ENCODE measurements at places on chromosomes 7 and 10.

- no peak for DNase-seq
These were observed 93.6 kb upstream of the RSU1 start for GRCh38 chr10:16910793-16911164.

DNA sequence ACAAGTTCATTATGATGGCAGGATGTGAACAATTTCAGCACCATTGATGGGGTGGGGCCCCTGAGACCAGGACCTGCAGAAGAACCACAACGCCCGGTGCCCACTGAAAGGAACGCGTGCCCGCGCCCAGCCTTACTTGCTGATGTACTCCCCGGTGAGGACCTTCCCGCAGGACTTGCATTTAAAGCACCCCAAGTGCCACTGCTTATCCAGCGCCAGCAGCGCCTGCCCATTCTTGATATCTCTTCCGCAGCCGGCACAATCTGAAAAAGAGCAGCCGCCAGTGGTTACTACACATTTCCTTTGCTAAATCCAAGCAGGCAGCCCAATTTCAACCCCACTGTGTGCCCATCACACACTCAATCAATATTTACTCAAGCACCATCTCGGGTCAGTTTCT is 110.6 kb downstream of the ABLIM1 start:
- DNase-seq = no peak

- DNase-seq = no peak
These were observed 120.3 kb downstream of the ZNF438 start for GRCh38 chr10:30911303-30911863.

DNA sequence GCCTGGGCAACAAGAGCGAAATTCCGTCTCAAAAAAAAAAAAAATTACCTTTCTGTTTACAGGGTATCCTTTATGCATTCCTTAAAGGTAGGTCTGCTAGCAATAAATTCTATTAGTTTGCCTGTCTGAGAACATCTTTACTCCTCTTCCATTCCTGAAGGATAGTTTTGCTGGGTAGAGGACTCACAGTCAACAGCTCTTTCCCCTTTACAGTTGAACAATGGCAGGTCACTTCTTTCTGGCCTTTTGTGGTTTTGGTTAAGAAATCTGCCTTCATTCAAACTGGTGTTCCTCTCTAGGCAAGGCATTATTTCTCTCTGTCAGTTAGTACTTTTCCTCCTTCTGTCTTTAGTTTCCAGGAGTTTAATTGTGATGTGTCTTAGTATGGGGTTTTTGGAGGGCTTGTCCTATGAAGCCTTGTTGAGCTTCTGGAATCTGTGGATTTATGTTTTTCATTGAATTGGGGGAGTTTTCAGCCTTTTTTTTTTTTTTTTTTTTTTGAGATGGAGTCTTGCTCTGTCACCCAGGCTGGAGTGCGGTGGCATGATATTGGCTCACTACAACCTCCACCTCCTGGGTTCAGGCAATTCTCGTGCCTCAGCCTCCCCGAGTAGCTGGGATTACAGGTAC is 4.8 kb upstream of the DNAAF5 start:
- DNase-seq = no peak

GRCh38 chr10:182441-183201 is 47.4 kb downstream of the ZMYND11 start:
- DNase-seq = no peak

GRCh38 chr7:155517969-155518368 is 28.4 kb downstream of the CNPY1 start:
- DNase-seq = no peak

GRCh38 chr10:24900888-24901685 is 51.3 kb downstream of the PRTFDC1 start:
- DNase-seq = no peak

DNA sequence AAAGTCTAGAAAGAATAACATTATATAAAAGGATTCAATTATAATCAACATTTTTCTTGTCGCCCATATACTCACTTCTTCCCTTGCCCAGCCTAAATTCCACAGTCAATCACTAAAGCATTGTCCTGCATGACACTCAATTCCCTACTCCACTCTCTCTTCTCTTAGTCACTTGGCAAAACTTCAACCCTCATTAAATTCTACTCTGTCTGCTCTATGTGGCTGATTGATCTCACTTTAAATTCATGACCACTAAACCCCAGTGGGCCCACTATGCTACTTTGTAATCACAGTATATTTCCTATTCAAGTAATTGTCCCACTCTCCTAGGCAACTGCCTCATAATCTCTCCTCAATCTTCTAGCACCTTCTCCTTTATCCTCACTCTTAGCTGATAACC is 54.1 kb downstream of the MTERF1 start:
- no peak for DNase-seq

DNA sequence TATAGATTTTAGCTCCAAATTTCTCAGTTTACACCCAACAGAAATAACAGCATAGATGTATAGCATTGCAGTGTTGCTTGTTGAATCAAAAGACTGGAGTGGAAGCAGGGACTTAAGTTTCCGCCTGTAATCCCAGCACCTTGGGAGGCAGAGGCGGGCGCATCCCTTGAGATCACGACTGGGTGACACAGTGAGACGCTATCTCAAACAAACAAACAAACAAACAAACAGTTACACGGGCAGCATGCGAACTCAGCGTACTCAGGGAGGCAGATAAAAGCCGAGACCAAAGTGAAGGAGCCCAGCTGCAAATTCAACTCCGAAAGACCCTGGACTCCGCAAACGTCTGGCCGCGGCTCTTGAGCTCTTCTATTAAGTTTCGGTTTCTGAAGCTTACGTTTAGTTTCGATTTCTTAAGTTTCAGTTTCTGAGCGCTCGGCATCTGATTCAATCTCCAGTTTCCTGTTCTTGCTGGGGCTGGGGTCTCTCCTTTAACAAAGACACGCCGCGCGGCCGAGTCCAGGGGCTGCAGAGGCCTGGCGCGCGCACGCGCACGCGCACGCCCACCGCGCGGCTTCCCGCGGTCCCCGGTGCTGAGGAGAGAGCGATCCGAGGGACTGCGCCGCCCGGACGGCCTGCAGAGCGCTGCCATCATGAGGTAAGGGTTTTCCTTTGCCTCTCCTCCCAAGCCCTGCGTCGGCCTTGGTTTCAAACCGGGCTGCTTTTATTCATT is at the start of gene IFIT5:
TSS of gene IFIT5 (plus strand) at position 423 of the 733 bp plus-strand sequence. CDS start at position 654, 231 bp downstream.
- DNase-seq = peak; percentile 84

DNA sequence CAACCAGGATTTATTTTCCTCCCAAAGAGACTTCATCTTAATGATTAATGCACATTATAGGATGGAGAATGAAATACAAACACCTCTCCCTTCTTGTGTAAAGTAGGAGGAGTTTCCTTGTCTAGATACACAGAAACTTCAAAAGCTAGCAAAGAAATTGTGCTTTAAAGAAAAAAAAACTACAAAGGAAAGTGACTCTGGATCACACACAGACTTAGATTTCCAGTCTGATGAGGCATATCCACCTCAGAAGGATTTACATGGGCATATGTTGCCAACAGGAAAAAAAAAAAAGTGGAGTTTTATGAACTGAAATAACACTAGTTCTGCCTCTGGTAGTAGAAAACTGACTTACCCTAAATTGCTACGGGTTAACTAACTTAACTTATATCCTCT is 449.6 kb downstream of the KCNMA1 start:
- DNase-seq = no peak

- DNase-seq = no peak
These were observed 3.4 kb downstream of the STAMBPL1 start for GRCh38 chr10:88883448-88883809.

- no peak for DNase-seq
These were observed 655.0 kb downstream of the SDK1 start for GRCh38 chr7:3955751-3956696.

- peak; percentile 57 for DNase-seq
These were observed 337.7 kb upstream of the NPVF start for GRCh38 chr7:25565949-25566348.

- no peak for DNase-seq
These were observed at the start of gene PDK4 for GRCh38 chr7:95596198-95597063. PDK4 (minus strand) TSS chr7:95596516; CDS start chr7:95596293, 223 bp downstream.

GRCh38 chr10:100827819-100828737 is 82.7 kb downstream of the PAX2 start:
- no peak for DNase-seq

GRCh38 chr10:75408911-75409885 is 7.6 kb upstream of the ZNF503 start:
- no peak for DNase-seq

- no peak for DNase-seq
These were observed 57.4 kb downstream of the NUTM2E start for GRCh38 chr10:79883986-79884385.

GRCh38 chr10:5549462-5550249 is 24.9 kb downstream of the CALML3 start:
- DNase-seq = no peak

DNA sequence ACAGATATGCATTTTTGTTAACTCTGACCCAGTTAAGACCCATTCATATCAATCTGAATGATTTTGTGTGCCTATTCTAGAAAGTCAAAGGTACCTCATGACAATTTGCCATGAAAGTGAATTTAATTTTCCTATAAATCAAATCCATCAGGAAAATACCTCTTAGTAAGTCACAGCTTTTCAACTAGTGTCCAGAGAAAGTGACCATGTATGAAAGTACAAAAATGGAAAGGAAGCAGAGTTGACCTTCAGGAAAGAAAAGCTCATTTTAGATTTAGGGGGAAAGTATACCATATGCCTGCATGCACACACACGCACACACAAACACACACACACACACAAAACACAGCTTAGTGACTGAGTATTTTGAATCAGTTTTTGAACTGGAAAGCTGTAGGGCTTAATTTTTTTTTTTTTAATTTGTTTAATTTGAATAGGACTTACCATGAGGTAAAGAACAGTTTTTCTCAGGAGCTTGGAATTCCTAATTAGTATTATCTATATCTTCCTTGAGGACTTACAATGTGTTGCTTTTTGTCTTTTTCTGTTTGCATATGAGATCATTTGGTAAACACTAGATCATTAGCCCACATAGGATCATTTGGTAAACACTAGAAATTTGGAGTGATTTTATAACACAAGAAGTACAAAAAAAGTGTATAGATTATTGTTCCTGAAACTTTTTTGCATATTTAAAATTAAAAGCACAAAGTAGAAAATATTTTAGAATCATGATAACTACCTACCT is 61.6 kb downstream of the ZNF277 start:
- no peak for DNase-seq

GRCh38 chr10:133274751-133275683 is 1.7 kb downstream of the ADAM8 start:
- DNase-seq = peak; percentile 72

- DNase-seq = no peak
These were observed 8.6 kb downstream of the LZTS2 start for GRCh38 chr10:101007915-101008822.

DNA sequence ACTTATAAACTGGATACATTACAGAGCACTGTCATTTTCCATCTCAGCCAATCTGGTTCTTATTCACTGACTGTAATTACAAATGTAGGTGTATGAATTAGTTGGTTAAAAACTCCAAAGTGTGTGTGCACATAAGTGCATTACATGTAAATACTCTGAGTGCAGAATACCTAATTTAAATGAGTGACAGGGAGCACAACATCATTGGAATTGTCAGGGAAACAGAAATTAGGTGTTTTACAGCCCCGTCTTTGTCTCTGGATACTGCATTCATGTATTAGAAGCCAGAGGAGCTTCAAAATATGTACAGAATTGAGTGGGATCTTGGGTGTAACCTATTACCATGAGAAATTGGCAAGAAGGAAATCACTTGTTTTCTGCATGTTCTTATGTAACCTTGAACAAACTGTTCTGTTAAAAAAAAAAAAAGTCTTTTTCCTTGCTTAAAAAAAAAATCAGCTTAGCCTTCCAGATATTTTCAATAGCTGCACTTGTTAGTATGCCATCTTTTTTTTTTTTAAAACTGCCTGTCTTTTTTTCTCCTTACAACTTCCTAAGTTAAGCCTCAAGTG is 31.1 kb downstream of the CELF2 start:
- DNase-seq = no peak

Measured in CD4-positive, alpha-beta T cell (primary cell).